ENCODE measurements at places on chromosomes 7 and 10.
A peak's percentile ranks its signal among the peaks of the same experiment; 100 is the strongest.

DNA sequence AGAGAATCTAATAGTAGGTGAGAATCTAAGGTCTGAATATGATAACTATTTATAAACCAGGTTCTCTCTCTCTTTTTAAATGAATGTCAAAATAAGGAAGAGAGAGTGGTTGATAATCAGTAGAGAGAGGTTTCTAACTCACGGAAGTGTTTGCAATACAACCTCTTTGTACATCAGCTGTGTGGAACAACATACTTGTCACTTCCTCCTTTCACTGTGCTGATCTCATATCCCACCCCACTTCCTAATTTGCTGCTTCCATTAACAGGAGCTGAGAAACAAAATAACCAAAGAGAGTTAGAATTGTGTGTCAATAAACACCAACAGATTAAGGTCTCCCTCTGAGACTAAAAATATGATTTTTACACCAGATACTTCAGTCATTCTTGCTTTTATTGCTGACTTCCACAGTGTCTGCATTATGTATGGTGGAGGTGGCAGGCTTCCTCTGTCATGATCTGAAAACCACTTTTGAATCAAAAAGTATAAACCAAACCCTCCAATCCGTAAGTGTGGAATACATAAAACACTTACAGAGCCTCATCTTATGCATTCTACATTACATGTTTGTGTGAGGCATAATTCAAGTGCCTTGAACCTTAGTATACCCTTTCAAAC lies 25.0 kb downstream of the CACUL1 start:
- no peak for DNase-seq

- peak; percentile 65 for DNase-seq
Measured at GRCh38 chr10:43574001-43574892, at the start of gene ZNF239. TSS of gene ZNF239 (minus strand) at chr10:43574616. CDS start at chr10:43558079, 16,537 bp downstream.

DNA sequence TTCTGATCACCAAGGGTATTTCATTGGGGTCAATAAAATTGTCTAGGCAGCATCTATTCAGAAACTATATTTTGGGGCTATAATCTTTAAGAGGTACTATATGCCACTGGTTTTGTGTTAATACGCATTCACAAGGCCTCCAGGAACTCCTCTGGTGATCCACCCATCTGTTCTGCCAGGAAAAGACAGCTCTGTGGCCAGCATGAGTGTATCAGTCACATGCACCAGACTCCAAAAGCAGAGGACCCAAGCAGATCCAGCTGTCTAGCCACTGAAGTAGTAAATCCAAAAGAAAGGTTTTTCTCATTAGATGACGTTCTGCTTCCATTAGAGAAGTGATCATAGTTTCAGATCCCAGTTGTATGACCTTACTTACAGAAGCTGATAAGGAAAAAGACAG lies 199.6 kb upstream of the CELF2 start:
- DNase-seq = no peak

DNA sequence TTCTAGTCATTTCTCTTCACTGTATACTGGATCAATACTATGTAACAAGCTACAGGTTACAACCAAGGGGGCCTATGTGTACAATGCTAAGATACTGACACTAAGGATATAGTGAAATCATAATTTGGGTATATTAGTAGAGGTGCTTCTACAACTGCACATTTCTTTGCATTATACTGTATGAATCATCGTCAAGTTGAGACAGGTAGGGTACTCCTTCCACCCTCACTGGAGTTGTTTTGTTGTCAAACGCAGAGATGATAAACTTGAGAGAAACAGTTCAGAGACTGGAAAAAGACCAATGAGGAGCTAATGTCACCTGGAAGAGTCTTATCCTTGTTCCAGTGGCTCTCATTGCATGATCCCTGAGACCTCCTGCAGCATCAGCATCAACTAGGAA lies 208.2 kb upstream of the PRPS1L1 start:
- DNase-seq = no peak

DNA sequence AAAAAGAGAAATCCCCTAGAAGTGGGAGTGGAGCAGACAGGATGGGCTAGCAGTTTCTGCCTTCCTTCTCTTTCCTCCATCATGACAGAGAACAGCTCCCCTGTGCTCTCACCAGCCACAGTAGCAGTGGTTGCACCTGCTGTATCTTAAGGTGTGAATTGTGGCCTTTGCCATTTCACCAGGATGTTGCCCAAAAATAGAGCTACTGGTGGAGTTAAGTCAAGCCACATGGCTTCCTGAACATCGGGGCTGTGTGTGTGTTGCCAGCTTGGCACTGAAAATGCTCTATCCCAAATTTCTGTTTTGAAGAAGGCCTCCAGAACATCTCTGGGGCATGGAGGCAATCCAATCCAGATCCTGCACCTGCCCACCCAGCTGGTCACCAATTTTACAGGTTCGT lies 348.7 kb downstream of the EXOC4 start:
- no peak for DNase-seq

DNA sequence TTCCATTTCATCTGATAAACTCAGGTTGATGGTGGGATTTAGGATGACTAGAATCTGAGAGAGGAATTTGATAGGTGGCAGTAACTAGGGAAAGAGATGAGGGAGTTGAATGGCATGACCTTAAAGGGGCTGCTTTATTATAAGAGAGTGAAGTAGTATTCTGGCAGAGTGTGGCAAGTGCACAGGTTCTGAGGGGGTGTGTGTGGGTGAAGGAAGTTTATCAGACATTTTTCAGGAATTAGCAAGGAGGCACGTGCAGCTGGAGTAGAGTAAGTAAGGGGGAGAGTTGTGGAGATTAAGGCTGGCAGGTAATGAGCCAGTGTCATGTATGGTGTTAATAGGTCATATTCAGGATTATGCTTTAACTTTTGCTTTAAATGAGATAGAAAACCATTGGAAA lies 40.5 kb downstream of the AHCYL2 start:
- no peak for DNase-seq

DNA sequence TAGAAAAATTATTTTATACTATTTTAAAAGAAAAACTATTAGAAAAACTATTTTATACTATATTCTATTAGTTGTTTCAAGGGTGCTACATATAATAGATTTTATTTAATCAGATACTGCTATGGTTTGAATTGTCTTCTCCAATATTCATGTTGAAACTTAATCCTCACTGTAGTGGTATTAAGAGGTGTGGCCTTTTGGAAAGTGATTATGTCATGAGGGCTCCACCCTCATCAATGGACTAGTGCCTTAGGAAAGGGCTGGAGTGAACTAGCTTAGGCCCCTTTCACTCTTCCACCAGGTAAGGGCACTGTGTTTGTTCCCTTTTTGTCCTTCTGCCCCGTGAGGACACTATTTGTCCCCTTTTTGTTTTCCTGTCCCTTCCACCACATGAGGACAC lies 111.6 kb downstream of the ATE1 start:
- DNase-seq = no peak

GRCh38 chr10:63421591-63421990 lies 44.2 kb downstream of the JMJD1C start:
- DNase-seq = no peak

DNA sequence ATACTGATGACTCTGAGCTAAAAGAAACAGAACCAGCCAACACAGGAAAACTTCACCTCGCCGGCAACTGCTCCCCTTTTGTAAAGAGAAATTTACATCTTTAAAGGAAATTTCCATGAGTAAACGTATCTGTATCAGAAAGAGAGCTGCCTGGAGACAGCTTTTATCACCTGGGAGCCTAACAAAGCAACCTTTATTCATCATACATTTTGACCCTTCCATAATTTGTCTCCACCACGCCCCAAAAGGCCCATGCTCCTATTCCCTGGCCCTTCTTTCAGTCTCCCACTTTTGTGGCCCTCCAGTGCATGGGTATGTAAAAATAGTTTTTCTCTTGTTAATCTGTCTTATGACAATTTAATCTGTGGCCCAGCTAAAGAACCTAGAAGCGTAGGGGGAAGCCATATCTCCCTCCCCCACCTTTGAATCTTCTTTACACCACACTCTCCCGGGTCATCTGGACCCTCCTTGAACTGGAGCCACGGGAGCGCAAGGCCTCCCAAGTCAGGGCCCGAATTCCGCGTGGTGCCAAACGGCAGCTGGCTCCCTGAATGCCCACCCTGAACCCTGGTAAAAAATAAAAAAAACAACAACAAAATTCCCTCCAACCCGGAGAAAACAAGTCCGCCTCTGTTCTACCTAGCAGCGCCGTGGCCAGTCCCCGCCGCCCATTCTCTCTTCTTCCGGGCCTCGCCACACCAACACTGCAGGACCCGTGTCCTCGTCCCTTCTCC lies 15.4 kb upstream of the FKBP9 start:
- DNase-seq = no peak

DNA sequence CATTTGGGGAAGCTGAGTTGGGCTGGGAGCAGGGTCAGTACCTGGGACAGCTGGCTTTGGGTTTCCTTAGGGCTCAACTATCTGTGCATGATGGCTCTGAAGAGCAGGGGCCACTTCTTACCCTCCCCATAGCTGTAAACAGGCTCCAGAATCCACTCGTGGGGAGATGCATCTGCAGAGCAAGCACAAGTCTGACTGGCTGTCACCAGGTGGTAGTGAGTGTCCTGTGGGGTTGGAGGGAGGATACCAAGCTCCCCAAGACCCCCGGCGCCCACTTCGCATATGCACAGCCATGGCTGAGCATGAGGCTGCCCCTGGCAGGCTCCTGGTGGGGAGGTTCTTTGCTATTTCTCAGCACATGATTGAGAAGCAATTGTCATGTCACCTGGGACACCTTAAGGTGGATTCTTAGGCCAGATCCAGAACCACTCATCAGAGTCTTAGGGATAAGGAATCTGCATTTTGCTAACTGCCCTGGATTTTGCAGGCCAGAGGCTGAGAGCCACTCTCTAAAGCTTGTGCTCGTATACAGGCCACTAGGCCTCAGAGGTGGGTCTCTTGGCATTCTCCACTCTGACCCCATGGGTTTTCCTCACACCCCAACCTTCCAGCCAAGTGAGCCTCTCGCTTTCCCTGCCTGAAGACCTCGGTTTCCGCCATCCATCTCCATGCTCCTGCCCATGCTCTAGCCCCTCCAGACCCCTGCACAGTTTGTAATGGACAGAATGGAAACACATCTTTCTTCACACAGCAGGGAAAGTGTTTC lies 53.7 kb downstream of the ADCY1 start:
- DNase-seq = no peak

DNA sequence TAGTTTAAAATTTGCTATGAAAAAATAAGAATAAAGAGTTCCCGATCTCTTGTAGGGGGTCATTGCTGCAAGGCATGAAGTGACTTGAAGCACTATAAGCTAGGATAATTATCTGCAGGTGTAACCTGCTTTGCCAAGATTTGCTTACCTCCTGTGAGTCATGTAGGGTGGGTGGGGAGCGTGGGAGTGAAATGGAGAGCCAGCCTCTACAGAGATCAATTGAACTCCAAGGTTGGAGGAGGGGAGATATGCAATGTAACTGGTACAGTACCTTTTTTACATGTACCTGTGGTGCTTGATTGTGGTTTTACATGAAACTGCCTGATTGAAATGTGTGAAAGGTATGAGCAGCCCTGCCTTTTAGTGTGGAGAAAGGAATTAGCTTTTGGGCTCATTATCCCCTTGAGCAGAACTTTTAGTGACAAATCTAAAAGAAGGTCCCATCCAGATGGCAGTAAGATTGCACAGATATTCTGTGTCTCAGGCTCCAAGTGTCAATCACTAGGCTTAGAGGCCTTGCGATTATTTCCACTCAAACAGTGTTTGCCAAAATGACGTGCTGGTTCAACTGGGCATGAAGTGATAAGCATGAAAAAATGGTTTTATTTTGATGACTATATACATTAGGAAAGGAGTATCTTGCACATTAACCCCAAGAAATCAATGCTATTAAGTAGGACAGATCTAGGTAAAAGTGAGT lies 138.6 kb upstream of the GRB10 start:
- DNase-seq = no peak

GRCh38 chr7:16889851-16890415 lies 8.2 kb upstream of the AGR3 start:
- no peak for DNase-seq

GRCh38 chr10:122282909-122283308 lies 11.8 kb downstream of the BTBD16 start:
- no peak for DNase-seq

- DNase-seq = no peak
Measured at GRCh38 chr10:70575874-70576802, 26.4 kb downstream of the PRF1 start.

- no peak for DNase-seq
Measured at GRCh38 chr10:97411406-97411805, 10.3 kb upstream of the RRP12 start.

GRCh38 chr7:155226261-155227003 lies 71.2 kb upstream of the INSIG1 start:
- no peak for DNase-seq

DNA sequence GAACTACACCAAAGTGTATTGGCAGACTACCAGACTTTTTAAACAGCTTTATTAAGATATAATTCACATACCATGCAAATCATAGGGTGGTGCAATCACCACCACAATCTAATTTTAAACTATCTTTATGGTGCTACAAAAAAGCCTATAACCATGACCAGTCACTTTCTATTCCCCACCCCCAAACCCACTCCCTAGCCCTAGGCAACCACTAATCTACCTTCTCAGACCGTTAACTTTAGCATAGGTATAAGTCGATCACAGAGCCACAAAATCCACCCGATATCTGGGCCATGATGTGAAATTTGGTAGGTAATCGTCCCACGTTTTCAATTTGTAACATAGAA lies 536 bp upstream of the POM121 start:
- DNase-seq = no peak

GRCh38 chr10:77566236-77566635 lies 71.4 kb downstream of the KCNMA1 start:
- DNase-seq = no peak

- DNase-seq = no peak
Measured at GRCh38 chr7:114765331-114766040, 156.4 kb upstream of the MDFIC start.

DNA sequence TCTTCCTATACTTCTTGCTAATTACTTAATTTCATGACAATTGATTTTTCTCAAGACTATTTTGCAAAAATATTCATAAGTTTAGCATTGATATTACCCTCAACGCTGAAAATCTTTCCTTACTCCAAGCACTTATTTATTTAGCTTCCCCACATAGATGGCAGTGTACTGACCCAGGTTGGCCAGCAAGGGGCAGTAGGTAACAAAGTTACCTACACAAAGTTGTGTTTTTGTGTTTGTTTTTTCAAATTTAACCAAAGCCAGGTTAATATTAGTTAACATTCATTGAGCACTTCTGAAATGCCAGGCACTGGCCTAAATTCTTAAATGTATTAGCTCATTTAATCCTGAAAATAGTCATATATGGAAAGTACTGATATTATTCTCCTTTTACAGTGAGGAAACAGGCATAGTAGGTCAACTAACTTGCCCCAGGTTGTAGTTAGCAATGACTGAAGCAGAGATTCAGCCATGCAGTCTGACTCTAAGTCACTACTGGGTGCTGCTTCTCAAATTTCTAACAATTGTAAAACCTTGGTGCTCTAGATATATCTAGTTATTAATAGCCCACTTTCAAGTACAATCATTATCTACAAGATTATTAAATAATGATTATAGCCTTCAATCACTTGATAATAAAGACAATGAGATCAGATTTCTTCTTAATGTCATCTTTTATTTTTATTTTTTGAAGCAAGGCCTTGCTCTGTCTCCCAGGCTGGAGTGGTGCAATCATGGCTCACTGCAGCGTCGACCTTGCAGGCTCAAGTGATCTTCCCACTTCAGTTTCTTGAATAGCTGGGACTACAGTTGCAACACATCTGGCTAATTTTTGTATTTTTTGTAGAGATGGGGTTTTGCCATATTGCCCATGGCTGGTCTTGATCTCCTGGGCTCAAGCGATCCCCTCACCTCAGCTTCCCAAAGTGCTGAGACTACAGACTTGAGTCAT lies 5.8 kb upstream of the GGCT start:
- no peak for DNase-seq

Measured in effector CD8-positive, alpha-beta T cell (primary cell).